ENCODE measurements at places on chromosomes 1 and 21. TPM values are rescaled to one million over a fixed set of nuclear protein-coding genes. Genes with fewer than 3 reads are reported as not detected.

GRCh38 chr1:170700842-170701615 lies 37.1 kb downstream of the PRRX1 start:
- DNase-seq, result no peak

Gene UCK2
- polyA plus RNA-seq, result 20.0 TPM

DNA sequence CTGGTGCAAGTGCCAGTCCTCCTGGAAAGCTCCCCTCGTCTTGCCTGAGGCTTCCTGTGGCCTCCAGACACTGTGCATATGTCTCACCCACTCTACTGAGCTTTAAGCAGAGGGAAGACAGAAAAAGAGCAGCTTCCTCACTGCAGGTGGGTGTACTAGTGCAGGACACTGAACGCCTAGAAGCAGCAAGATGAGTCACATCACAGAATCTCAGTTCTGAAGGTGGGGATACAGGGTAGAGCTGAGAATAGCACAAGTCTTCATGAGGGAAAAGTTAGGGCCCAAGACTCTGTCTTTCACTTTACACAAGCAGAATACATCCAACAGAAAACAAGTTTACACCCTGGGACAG lies 37.4 kb downstream of the PCAT6 start:
- DNase-seq, result no peak

DNA sequence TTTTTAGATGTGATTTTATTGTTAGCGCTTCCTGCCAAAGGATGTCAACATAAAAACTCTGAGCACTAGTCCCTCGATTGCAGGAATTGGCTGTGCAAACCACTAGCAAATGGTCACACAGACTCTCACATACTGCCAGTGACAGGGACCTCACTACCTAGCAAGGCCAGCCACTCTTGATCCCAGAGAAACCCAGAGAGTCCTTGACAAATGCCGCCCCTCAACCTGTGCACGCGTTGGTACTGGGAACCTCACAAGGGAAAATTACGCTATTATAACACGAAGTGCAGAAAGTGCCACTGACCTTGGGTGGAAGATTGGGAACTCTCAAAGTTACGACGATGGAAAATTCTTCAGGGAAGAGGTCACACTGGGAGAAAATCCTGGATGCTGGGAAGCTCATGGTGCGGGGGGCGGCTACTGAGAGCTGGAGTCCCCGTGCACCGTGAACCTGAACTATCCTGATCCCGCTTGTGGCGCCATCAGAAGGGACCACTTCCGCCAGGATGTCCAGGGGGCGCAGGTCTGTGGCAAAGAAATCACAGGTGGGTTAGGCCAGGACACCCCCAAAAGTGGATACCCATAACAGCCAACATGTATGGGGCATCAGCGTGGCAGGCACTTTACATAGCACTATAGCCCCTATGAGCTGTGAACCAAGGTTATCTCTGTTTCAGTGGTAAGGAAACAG lies 5.9 kb upstream of the KRTAP10-4 start:
- no peak for DNase-seq

DNA sequence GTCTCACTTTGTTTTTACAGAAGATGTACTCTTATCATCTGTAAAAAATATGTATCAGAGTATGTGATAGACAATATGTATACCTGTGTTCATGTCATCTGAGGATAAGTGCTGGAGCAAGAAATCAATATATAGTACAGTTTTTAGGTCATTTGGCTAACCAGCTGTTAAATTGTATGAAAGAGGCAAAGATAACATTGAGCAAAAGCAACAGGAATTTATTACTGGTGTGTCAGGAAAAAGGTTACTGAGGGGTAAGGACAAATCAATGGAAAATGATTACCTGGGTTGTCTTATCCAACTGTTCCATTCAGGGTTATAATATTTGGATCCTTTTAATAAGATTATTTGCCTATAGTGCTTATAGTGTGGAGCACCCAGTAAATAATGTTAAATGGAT lies 4.9 kb downstream of the HIPK1 start:
- no peak for DNase-seq

GRCh38 chr1:244326757-244327156 lies 125.0 kb downstream of the ADSS2 start:
- DNase-seq, result no peak

- no peak for DNase-seq
These were observed 514 bp downstream of the FAM43B start for GRCh38 chr1:20552728-20553445.

GRCh38 chr1:1606232-1606631 lies 6.3 kb upstream of the FNDC10 start:
- DNase-seq, result peak; percentile 49

DNA sequence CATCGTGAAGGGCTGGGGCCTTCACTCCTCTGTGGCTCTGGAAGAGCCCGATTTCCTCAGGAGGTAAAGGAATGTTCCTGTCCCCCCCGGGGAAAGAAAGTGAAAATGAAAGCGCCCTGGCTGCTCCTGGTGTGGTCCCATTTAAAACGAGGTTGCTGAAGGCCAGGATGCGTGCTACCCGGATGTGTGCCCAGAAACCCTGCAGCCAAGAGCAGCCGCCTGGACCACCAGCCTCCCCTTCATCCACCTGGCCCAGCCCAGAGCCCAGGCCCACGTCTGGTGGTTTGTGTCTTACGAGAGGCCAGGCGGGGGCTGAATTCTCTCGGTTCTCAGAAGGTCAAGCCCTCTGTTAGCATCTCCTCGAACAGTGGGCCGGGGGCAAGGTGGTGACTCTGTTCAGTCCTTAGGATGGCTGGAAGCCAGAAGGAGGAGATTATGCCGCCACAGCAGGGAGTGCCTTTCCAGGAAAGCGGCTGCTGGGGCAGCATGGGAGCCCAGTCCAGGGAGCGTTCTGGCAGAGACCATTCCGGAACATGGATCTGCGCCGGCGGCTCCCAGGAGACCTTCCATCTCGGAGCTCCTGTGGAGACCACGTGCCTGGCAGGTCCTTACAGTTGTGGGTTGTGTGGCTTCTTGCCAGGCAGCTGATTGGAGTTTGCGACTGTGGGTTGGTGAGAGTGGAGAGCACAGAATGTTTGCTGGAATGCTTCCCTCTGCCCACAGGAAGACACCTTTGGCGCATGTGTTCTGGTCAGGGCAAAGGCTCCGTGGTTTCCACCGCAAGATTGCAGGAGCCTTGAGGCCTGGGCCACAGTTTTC lies 1.4 kb downstream of the GUK1 start:
- DNase-seq, result no peak

Gene RGS8
- polyA plus RNA-seq, result not detected

Gene SAMSN1
- 1.9 TPM for polyA plus RNA-seq

DNA sequence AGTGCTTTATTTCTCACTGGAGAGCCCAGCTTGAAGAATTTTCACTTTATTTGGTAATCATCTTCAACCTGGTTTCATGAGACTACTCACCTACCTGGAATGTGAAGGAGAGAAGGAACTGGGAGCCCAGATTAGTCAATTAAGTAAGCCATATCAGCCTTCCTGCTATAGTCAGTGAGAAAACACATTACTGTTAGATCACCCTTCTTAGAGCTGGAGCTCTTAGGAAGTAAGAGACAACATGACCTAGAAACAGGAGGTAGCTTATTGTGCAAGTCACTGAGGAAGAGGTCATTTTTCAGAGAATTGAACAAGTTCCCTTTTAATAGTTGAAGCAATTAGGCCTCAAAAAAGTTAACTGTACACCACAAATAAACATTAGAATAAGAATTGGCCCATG lies 49.2 kb upstream of the TEKT2 start:
- no peak for DNase-seq

GRCh38 chr1:70426154-70427131 lies 15.4 kb downstream of the CTH start:
- DNase-seq, result no peak

GRCh38 chr1:205907794-205908193 lies 35.5 kb downstream of the SLC26A9 start:
- DNase-seq, result no peak

- no peak for DNase-seq
These were observed 1.3 kb downstream of the SLAMF1 start for GRCh38 chr1:160645386-160646130.

DNA sequence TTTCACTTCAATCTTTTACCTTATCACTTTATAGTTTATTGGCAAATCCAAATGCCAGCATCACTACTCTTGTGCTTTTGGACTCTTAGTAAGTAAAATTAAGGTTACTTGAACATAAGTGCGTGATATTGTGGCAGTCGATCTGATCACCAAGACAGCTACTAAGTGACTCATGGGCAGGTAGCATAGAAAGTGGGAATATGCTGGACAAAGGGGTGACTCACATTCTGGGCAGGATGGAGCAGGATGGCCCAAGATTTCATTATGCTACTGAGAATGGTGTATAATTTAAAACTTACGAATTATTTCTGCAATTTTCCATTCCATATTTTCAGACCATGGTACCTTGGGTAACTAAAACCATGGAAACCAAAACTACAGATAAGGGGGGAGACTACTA lies 120.2 kb downstream of the ROR1 start:
- DNase-seq, result no peak

GRCh38 chr1:78919150-78919549 lies 87.4 kb downstream of the ADGRL4 start:
- no peak for DNase-seq

- no peak for DNase-seq
These were observed 13.4 kb upstream of the CLCC1 start for GRCh38 chr1:108976658-108977057.

- no peak for DNase-seq
These were observed 26.7 kb upstream of the MYOCOS start for GRCh38 chr1:171595324-171595723.

Data from left lung (tissue), 14 donors.